ENCODE measurements at places on chromosomes 12 and 14. TPM values are rescaled to one million over a fixed set of nuclear protein-coding genes. Genes with fewer than 3 reads are reported as not detected.

Gene CABP1
- not detected for total RNA-seq

DNA sequence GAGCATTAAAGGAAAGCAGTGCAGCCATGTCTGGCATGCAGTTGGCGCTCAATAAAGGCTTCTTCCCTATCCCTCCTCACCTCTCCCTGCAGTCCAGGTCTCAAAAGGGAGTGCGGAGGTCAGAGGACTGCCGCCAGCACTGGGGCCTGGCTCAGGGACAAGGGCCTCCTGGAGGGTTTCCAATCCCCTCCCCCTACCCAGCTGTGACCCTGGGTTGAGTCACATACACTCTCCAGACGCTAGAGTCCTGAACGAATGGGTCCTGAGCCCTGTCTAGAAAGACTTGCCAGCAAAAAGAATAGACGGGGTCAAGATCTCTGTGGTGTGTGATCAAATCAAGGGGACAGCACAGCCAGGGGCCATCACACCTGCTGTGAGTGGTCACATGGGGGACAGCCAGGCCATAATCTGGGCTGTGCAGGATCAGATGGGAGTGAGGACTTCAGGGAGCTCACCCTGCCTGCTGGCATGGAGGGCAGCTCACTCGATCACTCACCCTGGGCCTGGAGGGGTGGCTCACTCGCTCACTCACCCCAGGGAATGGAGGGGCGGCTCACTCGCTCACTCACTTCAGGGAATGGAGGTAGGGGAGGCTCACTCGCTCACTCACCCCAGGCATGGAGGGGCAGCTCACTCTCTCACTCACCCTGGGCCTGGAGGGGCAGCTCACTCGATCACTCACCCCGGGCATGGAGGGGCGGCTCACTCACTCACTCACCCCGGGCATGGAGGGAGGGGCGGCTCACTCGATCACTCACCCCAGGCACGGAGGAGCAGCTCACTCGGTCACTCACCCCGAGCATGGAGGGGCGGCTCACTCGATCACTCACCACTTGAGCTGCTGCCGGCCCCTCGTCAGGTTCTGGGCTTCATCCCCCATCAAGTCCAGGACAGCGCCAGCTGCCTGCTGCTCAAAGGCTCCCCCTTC is 12.8 kb downstream of the CFAP73 start:
- DNase-seq = no peak

DNA sequence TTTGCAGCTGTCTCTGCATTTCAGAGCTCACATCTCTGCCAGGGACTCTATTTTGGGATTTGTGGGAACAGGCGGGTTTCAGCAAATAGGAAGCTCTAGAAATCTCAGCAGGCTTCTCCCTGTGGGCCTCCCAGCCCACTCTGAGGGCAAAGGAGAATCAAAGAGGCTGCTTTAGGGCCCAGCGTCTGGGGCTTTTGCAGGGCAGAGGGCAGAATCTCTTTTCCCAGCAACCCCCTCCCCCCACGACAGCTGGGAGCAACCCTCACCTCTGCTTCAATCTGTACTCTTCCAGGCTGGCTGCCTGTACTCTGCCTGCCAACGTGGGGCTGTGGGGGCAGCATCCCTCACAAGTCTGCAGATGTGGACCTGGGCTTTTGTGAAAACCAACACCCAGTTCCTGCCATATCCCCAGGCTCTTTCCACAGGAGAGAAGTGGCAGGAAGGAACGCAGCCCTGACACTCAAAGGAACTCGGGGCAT is 529.6 kb upstream of the TBX3 start:
- DNase-seq = no peak

DNA sequence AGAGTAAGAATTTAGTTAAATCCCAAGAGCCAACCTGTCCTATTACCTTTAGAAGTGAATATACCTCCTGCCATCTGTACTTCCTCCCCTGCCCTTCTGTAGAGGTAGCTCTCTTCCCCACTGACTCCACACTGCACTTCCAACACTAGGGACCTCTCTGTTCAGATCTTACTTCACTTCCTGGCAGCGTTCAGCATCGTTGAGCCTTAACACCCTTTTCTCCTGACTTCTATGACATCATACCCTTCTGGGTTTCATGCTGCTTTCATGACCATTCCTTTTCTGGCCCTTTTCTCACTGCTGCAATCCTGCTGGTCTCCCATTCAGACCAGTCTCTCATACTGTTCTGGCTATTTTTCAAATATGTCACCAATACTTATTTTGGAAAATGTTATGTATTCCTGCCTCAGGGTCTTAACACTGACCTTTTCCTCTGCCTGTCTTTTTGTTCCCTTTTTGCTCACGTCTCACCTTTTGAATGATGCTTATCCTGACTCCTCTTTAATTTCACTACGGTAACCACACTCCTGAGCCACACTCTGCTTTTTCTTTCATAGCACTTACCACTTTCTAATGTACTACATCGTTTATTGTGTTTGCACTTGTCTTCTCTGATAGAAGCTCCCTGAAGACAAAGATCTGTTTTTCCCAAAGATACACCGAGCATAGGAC is 67.6 kb downstream of the PLEKHA5 start:
- DNase-seq = no peak

GRCh38 chr14:100334904-100335303 is 11.8 kb downstream of the SLC25A47 start:
- peak; percentile 72 for DNase-seq

All from chondrocyte (in vitro differentiated cells).